ENCODE measurements at places on chromosomes 13 and 19.

- DNase-seq = no peak
Observed at GRCh38 chr13:30585748-30586262, 31.9 kb upstream of the USPL1 start.

- no peak for DNase-seq
Observed at GRCh38 chr13:22076658-22077057, 405.8 kb downstream of the FGF9 start.

DNA sequence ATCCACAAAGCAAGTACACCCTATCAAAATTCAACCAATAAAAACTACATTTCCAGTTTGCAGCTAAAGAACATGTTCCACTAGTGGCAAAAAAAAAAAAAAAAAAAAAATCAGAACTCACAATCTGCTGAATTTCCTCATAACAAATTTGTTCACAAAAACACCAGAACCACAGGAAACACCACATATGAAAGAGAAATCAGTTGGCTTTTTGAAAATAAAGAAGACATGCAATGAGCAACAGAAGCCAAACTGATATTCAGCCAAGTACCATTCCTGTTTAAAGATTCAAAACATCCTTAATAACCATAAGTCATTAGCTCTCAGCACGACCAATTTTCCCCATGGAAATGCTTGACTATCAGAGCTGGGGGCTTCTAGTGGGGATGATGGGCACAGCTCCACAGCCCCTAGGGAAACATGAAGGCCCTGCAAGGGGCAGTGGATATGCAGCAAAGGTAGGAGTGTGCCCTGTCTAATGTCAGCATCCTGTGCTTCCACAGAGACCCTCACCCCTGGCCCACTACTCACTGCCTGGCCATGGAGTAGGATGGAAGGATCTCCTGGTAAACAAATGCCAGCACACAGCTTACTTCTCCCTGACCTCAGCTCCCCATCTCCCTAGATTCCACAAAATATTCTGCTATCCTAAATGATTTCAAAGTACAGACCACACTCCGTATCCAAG is 74.0 kb upstream of the DOCK9 start:
- DNase-seq = no peak

DNA sequence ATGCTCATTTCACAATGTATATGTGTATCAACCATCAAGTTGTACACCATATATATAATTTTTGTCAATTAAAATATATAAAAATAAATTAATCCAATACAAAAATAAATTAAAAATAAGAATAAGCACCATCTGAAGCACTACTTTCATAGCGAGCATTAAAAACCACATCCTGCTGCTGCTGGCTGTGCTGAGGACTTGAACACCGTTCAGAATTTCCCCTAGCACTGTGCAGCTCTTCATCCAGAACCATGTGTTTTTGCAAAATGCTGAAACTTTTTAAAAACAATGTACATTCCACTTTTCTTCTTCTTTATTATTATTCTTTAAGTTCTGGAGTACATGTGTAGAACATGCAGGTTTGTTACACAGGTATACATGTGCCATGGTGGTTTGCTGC is 40.0 kb upstream of the FOXO1 start:
- no peak for DNase-seq

DNA sequence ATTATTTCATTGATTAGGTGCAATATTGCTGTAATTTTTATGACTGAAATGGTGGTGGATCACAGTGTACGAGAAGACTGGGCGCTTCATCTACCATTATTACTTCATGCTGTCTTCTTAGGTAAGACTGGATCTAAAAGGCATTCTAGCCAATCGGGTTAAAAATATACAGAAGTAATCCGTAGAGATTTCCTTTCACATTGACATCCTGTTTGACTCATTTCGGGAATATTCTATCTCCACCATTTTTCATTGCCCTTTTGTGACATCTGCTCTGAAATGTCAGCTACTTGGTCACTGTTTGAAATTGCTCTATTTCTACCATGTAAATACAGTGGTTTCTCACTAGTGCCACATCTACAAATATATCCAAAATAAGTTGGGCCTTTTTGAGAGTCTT is 90.2 kb downstream of the ZAR1L start:
- DNase-seq = no peak

GRCh38 chr19:4640247-4641000 is 1.1 kb downstream of the TNFAIP8L1 start:
- DNase-seq = no peak

GRCh38 chr19:17243830-17244617 is 1.7 kb downstream of the NR2F6 start:
- DNase-seq = no peak

GRCh38 chr13:43770871-43771270 is 15.9 kb downstream of the ENOX1 start:
- no peak for DNase-seq

DNA sequence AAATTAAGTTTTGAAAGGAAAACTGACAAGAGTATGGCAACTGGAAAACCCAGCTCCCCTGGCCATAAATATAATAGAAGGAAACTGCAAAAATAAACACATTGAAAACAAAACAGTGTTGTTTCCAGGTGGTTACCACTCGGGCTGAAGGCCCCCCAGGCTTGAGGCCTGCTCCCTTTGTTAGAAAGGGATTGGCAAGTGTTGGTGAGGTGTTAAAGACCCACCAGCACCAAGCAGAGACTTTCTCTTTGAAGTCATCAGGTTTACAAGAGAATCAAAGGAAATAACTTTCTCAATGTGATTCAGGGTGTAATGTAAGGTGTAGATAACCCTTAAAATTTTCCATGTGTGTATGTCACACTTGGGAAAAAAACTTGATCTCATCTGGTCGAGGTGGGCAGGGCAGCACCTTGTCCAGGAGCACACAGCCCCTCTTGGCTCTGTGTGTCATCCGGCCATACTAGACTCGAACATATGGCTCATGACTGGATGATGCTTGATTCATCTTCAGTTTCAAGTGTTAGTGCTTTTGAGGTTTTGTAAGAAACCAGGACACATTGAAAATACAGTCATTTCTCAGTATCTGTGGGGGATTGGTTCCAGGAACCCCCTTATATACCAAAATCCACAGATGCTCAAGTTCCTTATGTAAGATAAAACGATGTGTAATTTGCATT is 7.8 kb downstream of the ACTN4 start:
- peak; percentile 59 for DNase-seq

- no peak for DNase-seq
Observed at GRCh38 chr19:7687177-7687576, 6.5 kb downstream of the TRAPPC5 start.

DNA sequence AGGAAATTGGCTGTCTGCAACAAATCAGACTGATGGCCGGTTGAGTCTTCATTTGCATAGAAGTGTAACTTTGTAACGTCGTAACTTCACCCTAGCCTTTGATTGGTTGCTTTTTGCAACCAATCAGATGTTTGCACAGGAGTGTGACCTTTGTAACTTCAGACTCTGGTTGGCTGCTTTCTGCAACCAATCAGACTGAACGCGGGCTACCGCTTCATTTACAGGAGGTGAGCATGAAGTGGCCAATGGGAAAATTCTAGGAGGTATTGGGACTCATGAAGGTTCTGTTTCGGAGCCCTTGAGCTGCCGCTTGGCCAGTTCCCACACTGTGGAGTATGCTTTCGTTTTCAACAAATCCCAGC is 441 bp upstream of the ZNF559 start:
- DNase-seq = peak; percentile 41

DNA sequence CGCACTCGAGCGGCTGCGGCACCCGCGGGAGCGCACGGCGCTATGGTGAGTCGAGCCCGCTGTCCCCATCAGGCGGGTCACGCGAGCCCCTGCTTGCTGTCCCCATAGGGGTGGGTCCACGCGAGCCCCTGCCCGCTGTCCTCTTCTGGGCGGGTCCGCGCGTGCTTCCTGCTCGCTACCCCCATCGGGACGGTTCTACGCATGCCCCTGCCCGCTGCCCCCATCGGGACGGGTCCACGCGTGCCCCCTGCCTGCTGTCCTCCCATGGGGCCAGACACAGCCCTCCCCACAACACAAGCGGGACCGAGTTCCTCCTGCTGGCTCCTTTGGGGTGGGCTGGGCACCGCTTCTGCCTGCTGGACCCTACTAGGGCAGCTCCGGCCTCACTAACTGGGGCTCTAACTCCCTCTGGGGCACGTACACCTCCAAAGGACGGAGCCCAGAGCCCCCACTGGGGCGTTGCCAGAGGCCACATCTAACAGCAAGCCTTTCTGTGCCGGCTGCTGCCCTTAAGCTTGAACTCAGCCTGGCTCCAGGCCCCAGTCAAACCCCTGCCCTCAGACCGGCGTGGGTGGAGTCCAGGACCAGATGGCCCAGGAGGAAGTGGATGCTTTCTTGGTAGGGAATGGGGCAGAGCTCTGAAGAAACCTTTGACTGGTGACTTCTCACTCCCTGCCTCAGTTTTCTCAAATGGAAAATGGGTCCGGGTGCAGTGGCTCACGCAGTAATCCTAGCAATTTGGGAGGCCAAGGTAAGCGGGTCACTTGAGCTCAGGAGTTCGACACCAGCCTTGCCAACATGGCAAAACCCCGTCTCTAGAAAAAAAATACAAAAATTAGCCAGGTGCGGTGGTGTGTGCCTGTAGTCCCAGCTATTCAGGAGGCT is 722 bp downstream of the COLGALT1 start:
- DNase-seq = peak; percentile 49

DNA sequence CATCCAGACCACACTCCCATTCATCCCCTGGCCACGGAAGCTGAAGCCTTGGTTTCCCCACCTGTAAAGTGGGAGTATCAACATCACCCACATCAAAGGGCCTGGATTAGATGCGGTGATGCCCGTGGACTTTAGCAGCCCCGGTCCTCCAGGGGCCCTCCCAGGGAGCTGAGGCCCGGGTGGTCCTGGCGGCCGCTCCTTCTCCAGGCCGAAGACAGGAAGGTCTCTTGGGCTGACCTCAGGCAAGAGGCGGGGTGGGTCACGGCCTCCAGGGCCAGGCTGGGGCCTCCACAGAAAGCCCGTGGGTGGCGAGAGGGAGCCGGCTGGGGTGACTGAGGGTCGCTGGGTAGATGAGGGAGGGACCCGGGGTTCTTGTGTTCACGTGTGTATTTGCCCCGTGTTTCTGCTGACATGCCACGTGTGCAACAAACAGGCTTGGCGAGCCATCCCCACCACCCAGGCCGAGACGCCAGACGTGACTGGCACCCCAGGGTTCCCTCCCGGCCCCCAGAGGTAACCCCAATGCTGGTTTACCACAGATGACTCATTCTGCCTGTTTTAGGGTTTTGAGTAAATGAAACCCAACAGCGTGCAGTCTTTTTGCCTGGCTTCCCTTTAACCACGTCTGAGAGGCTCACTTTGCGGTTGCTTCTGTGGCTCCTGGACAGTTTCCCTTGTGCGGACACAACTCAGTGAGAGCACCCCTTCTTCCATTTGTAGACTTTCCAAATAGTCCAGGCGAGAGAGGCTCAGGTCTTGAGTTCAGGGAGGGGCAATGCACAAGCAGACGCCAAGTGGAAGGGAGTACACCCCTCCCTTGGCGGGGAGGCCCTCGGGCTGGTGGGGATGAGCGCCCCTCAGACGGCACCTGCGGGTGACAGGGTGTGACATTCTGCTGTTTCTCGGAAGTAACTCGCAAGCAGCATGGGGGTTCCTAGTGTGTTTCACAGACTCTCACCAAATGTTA is 42.9 kb downstream of the C13orf46 start:
- DNase-seq = peak; percentile 65

GRCh38 chr19:37977992-37978391 is 71.0 kb downstream of the SIPA1L3 start:
- DNase-seq = no peak

DNA sequence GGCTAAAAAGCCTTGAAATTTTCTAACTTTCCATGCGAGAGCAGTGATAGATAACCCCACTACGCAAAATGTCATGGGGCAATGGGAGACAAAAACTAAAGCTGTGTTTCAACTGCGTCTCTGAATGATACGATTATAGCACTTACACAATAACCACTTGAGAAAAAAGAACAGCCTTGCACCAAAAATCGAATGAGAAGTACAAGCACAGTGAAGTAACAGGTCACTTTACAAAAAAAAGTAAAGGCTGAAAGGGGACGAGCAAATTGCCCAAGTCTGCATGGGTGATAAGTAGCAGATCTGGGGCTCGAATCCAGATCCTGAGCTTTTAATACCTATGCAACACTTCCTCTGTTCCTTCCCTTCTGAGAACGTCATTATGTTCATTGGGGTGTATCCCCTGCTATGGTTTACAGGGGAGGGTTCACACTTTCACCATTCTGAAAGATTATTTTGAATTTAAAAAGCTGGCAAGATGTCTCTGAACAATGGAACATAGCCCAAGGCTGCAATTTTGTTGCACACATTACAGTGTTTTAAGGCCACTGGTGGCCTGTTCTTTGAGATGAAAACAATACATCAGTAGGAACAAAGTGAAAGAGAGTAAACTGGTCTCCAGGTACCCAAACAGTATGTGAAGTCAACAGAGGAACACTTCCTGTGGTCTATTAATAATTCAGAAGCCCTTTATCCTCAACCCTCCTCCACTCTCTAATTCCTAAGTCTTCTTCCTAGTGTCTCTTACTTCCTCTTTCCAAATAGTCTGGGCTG is 3.2 kb downstream of the CPB2 start:
- no peak for DNase-seq
